Stimulated activated CD8-positive, alpha-beta memory T cell treated with anti-CD3 and anti-CD28 coated beads, Interleukin-4, amount 100 ng/mL, for 1 hour (primary cell): ENCODE measurements at places on chromosomes 1 and 21.

DNA sequence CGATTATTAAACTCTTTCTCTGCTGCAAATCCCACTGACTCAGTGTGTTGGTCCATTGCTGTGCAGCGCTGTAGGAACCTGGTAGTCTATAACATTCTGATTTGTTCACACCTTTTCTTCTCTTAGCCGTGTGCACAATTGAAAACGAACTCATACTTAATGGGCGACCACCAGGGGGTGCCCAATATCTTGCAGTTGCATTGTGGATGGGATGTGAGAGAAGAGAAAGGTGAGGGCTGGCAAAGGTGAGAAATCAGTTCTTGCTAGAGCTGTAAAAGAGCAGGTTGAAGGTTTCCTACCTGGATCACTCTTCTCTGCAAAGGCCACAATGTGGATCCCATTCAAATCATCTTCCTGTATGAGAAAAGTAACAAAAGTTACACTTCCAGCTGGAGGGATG, 51.0 kb downstream of the CASQ2 start:
- no peak for DNase-seq

- DNase-seq: no peak
These were observed 37.8 kb downstream of the XCL1 start for GRCh38 chr1:168614235-168614634.

GRCh38 chr1:37069406-37069805, 35.1 kb upstream of the GRIK3 start:
- no peak for DNase-seq

DNA sequence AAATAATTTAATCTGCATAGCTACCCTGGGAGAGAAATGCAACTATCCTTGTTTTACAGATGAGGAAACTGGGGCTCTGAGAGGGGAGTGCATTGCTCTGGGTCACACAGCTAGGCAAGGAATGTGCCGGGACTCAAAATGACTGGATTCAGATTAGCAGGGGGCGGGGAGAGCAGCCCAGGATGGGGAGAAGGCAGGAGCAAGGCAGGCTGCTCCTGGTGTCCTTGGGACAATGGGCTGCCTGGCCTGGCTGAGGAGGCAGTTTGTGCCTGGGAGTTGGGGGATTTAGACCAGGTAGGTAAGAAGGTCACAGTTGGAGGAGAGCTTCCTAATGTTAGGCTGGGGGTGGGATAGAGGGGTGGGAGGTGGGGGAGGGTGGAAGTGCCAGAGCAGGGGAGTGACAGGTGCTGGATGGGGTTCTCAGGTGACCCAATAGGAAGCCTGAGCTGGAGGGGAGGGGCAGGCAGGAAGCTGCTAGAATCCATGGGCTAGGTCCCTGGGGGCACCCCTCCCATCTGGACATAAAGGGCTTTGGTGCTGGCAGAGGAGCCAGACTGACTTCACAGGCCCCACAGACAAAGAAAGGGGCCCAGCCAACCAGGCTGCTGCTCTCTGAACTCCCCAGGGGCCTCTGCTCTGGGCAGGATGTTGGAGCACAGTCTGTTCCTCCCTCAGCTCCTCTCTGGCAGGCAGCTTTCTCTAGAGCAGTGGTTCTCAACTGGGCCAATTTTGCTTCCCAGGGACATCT, 29.0 kb downstream of the TRIM62 start:
- no peak for DNase-seq

DNA sequence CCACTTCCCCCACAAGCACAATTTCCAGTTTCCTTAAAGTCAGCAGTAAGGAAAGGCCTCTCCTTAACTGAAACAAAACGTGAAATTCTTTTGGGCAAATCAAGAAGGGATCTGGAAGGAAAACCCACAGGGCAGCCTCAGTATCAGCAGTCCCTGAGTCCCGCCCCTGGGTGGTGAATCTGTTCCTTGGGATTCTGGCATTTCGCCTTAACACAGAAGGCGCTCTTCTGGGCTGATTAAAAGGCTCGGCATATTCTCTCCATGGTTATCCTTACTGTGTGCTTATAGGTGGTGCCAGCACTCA, 12.2 kb upstream of the RAB4A start:
- no peak for DNase-seq

DNA sequence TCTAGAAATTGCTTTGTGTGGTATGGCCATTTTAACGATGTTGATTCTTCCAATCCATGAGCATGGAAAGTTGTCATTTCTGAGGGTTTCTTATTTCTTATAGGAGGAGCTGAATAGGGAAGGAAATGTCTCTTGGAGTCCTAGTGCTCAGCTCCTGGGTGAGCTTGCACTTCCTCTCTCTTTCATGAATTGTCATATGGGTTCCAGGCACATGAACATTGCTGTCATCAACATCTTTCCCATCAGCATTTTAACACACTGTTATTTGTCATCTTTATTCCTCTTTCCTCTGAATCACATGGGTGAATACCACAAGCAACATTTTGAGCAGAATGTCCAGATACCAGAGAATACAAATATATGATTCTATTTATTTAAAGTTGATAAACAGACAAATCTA, 23.4 kb downstream of the SLAMF6 start:
- no peak for DNase-seq

DNA sequence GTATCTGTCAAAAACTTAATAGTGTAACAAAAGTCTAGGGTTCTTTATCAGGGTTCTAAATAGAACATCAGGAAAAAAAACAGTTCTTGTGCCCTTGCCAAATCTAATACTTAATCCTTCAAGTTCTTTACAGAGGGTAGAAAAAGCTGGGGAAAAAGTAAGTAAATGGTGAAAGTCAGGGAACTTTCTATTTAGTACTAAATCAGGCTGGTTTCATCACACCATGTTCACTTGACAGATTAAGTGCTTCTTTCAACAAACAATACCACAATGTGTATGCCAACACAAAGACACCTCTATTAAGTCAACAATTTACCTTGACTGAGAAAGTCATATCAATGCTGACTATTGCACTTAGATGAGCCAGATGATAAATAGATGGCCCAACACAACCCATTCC, 9.7 kb downstream of the DBT start:
- no peak for DNase-seq

DNA sequence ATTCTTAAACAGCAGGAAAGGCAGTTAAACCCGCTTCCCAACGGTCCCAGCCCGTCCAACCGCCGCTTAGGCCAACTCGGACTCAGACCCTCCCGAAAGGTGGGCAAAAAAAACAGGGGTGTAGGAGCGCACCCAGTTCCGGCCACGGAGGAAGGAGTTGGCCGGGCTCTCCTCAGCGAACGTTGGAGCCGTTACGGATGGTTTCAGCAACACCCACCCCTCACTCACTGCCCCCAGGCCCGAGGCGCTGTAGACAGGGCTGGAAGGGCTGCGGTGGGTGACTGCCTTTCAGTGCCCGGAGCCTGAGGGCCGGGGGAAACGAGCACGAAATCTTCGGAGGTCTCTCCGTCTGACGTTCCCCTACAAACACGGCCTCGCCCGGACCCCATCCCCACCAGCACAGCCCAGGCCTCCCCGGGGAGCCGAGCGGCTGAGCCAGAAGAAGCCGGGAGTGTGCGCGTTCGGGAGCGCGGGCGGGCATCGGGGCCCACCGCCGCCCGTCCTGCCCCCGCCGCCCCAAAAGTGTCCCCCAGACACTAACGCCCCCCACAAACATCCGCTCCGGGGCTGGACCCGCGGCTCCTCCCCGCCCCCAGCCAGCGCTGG, 1.3 kb downstream of the KDM5B start:
- DNase-seq: no peak

- no peak for DNase-seq
These were observed 766 bp downstream of the CNIH3 start for GRCh38 chr1:224616756-224617409.

DNA sequence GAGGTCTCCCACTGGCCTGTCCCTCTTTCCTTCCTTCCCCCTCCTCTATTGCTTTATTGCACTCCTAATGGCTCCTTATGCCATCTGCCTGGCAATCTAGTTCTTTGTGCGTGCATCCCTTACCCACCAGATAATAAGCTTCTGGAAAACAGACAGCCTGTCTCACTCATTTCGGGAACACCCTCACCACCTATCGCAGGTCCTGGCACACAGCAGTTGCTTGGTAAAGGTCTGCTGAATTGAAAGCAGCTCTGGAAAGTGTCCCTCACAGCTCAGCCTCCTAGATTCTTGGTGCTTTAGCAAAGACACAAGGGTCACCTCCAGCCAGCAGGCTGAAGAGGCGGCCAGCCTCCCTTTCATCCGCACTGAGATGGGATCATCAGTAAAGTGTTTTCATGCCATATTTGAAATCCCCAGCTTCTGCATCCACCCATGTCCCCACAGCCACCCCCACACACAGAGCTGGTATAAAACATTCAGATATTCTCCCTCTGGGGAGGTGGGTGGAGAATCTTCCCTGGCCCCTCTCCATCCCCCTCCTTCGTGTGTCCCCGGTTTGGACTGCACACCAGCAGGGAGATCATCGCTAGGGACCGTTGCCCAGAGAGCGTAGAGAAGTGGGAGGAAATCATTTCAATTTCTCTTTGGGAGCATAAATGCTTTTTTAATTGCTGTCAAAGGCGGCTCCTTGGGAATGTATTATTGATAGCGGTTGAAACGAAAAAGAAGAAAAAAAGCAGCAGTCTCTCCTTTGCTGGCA, 29.1 kb upstream of the ATP2B4 start:
- no peak for DNase-seq

DNA sequence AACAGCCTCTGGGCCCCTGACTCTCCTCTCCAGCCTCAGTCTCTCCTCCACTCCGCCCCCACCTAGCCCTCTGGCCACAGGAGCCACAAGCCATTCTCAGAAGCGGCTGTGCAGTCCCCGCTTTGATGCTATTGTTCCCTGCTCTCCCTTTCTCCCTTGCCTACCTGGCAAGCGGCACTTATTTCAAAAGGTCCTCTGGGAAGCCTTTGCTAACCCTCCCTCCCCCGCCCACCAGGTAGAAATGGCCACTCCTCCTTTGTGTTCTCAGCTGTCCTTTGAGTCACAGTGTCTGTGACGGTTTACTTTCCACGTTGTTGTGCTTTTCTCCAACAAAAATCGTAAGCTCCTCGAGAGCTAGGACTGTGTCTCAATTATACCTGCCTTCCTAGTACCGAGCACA, 338.4 kb upstream of the PROX1 start:
- DNase-seq: no peak

GRCh38 chr1:17653728-17654351, 101.3 kb upstream of the ACTL8 start:
- no peak for DNase-seq

DNA sequence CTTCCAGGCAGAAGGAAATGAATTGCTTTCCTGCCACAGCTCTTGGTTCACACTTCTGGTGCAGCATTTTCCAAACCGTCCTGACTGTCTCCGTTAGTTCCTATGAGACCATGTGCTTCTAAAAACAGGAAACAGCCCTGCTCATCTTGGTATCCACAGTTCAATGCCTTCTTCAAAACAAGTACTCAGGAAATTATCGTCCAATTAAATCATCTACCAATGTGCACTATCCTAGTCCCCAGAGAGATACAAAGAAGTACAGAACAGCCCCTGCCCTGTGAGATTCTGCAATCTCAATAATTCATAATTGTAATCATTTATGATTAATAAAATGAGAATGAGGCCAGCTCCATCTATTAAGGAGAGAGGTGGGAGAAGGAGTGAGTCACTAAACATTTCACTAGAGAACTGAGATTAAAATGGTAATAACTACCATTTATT, 11.2 kb downstream of the CLEC20A start:
- DNase-seq: no peak

GRCh38 chr1:1680912-1681273, 11.7 kb downstream of the SLC35E2B start:
- no peak for DNase-seq

- DNase-seq: peak; percentile 85
These were observed at the start of gene ZC3H12A for GRCh38 chr1:37474046-37474696. Gene ZC3H12A (plus strand): TSS chr1:37474580. CDS start chr1:37475497, 917 bp downstream.

GRCh38 chr21:26236281-26236680, 65.7 kb upstream of the APP start:
- no peak for DNase-seq

GRCh38 chr1:207752456-207752998, 673 bp downstream of the CD46 start:
- DNase-seq: no peak

- no peak for DNase-seq
These were observed 49.8 kb downstream of the ATP2B4 start for GRCh38 chr1:203676455-203676854.
